Stimulated activated CD8-positive, alpha-beta memory T cell treated with anti-CD3 and anti-CD28 coated beads, Interleukin-4, amount 100 ng/mL, for 48 hours (primary cell): ENCODE measurements at places on chromosomes 4 and X.

DNA sequence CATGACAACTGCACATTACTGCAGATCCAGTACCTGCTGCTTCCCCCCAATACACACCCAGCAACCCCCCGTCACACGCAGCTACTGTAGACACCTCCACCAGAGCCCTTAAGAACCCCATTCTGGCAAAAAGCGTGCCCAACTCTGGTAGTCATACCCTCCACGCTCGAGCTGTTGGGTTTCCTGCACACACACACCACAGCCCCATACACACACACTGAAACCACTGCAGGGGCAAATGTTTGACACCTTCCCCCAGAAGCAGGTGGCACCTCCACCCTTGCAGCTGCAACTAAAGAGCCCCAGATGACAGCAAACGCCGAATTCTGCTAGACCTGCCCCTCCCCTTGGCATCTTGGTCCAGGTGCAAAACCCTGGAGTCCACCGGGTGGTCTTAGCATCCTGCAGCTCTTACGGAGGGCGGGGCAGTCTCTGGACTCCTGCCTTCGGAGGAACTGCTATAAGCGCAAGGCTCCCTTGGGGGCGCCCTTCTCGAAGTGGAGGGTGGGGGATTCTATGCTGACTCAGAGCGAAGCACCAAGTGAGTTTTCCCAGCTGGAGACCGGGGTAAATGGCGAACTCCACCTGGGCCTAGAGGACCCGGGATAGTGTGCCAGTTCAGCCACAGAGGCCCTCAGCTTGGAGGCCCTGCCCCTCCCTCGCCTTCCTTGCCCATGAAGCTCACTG lies 1.5 kb downstream of the FRMPD3 start:
- peak; percentile 35 for DNase-seq

DNA sequence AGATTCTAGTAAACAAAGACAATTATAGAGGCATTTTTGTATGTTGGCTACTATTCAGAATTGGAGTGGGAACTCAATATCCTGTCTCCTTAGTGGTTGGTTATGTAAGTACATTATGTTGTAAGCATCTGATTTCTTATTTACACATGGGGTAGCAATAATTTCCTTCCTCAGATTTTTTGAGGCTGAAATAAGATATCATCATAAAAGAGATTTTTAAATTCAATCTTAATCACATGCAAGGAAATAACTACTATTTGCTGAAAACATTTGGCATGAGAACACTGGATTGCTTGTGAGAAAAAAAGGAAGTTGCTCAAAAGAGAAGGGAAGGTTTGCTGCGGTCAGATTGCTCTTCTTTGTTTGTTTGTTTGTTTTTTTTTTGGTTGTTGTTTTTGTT lies 437.7 kb upstream of the HS3ST1 start:
- DNase-seq, result no peak

DNA sequence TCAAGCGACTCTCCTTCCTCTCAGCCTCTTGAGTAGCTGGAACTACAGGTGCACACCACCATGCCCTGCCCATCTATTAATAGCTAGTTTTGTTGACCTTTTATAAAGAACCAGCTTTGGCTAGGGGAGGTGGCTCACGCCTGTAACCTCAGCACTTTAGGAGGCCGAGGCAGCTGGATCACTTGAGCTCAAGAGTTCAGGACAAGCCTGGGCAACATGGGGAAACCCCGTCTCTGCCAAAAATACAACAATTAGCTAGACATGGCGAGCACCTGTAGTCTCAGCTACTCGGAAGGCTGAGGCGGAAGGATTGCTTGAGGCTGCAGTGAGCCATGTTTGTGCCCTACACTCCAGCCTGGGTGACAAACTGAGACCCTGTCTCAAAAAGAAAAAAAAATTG lies 2.7 kb downstream of the TKTL1 start:
- no peak for DNase-seq

- DNase-seq, result peak; percentile 20
Observed at GRCh38 chrX:37813570-37813969, 33.7 kb downstream of the CYBB start.

GRCh38 chrX:47484885-47485284 lies 1.9 kb upstream of the ZNF41 start:
- no peak for DNase-seq

DNA sequence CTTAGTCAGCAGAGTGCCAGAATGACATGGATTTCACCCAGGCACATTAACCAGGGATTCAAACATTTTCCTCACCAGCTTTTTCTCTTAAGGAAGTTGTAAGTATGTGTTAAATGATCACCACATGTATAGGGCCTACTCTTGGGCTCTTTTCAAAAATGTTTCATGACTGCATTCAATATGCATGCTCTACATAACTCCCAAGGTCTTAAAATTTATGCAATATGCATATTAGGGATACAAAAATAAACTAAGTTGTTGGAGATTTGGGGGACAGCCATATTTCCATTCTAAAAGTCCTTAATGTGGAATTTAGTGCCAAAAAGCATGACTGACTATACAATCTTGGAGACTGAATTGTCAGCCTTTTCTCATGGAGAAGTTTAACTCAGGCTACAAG lies 25.0 kb upstream of the TRPC5OS start:
- DNase-seq, result no peak

DNA sequence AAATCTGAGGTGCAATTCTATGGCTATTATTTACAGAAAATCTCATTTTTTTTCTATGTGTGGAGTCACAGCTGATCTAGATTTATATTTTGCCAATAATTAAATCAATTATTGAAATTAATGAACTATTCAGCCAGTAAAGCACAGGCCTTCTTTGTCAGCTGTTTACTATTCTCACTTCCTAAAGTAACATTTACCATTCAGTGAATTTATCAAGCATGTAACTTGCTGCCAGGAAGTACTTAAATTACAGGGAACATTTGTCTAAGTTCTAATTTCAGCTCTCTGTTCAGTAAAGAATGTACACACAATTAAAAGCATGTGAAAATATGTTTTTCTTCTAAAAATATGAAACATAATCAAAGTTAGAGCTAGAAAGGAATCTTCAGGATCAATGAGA lies 79.3 kb downstream of the DTHD1 start:
- no peak for DNase-seq

- no peak for DNase-seq
Observed at GRCh38 chr4:28973587-28974350, 1746.4 kb upstream of the PCDH7 start.

GRCh38 chrX:18797141-18797540 lies 89.7 kb downstream of the PPEF1 start:
- DNase-seq, result no peak

GRCh38 chr4:167623241-167623572 lies 388.9 kb upstream of the SPOCK3 start:
- DNase-seq, result no peak

GRCh38 chr4:89929425-89930159 lies 34.9 kb downstream of the MMRN1 start:
- no peak for DNase-seq

DNA sequence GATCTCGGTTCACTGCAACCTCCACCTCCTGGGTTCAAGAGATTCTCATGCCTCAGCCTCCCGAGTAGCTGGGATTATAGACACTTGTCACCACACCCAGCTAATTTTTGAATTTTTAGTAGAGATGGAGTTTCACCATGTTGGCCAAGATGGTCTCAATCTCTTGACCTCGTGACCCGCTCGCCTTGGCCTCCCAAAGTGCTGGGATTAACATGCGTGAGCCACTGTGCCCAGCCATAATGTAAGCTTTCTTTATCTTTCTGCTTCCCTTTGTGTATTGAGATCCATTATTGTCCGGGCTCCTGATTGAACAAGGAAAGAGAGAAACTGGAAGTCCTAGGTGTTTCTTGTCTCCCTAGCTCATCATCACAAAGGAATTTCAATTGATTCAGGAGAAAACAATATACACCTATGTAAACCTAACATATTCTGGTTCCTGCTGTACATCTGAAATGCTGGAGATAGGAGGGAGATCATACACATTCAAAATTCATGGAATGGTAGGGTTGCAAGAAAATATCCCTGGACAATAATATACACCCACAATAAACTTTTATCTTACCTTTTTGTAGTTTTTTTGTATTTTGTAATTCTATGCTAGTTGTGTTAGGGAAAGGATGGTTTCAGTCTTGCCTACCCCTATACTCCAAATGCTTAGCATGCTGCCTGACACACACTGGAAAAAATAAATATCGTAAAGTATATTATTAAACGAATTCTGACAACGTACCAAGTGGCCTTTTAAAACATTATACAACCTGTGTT lies 194.4 kb upstream of the HS3ST1 start:
- DNase-seq, result no peak

GRCh38 chr4:14596437-14596836 lies 405.8 kb upstream of the CPEB2 start:
- no peak for DNase-seq

DNA sequence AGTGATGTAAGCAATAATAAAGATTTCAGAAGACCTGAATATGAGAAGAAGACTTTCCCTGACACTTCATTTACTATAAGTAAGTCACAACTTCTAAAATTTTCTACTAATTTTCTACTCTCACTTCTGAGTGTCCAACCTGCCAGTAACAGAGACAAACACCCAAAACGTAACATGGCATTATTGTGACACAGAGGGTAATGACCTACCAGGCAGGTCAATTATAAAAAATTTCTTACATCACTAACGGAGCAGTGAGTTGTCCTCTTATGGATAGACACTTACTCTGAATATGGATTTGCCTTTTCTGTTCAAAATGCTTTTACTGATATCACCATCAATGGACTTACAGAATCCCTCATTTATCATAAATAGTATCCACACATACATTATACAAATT lies 405.9 kb upstream of the MAGEB16 start:
- no peak for DNase-seq

GRCh38 chr4:108556588-108557200 lies 63.7 kb upstream of the RPL34 start:
- DNase-seq, result no peak

DNA sequence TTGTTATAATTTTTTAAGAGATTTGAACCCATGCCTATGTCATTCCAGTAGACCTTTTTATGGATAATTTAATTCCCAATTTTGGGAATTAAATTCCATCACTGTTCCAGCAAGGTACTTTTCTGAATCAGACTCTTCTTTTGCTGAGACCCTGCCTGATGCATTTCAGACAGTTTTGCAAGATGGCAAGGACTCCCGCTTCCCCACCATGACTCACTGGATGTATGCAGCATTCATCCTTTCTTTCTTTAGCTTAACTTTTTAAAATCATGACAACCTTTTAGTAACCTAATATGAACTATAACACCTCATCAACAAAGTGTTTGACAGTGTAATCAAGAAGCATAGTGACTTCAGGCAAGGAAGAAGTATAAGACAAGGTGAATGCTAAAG lies 178.1 kb upstream of the LEF1 start:
- no peak for DNase-seq

- peak; percentile 4 for DNase-seq
Observed at GRCh38 chr4:2341261-2341841, 77.1 kb downstream of the ZFYVE28 start.

- peak; percentile 58 for DNase-seq
Observed at GRCh38 chr4:1792832-1793495, at the start of gene FGFR3. Gene FGFR3, plus strand, starts transcription at chr4:1793293. Its CDS starts 642 bp downstream, at chr4:1793935.

DNA sequence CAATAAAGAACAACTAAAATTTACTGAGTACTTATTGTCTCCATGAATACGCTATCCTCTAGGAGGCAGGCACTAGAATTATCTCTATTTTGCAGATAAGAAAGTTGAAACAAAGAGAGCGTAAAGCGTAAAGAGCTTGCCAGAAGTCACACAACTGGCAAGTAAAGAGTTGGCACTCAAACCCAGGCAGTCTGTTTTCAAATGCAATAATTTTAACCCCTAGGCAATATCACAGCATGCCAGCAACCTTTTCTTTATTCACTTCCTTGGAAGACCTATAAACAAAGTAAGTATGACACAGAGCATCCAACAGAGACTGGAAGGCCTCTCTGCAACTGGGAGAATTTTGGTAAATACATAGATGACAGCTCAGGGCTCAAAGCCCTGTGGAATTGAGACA lies 23.2 kb upstream of the AMELX start:
- no peak for DNase-seq

DNA sequence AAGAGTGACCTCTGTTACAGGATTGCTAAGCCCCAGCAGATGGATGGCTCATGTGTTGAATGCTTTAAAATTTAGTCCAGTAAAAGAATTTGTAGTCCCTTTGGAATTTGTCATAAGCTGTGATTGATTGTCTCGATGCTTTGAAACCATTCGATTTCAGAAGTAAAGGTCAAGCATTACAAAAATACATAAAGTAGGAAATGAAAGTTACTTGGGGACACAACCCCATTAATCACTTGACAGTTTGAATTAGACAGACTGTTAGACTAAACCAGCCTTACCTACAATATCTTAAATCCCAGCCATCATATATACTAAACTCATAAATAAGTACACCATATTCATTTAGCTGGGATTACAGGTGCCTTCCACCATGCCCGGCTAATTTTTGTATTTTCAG lies 6.6 kb downstream of the REST start:
- no peak for DNase-seq

DNA sequence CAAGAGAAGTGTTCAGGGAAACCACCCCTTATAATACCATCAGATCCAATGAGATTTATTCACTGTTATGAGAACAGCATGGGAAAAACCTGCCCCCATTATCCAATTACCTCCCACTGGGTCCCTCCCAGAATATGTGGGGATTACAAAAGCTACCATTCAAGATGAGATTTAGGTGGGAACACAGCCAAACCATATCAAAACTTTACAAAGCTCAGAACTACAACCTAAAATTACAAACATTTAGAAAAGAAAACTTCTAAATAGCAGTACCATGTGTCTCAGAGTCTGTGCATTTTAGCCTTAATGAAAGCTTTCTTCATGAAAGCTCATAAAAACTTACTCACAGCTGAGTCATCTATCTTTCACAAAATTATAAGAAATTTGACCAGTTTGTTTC lies 1442.8 kb upstream of the PCDH7 start:
- no peak for DNase-seq

- no peak for DNase-seq
Observed at GRCh38 chr4:61514991-61515390, 314.9 kb downstream of the ADGRL3 start.

GRCh38 chr4:163395055-163395454 lies 51.4 kb downstream of the NPY5R start:
- DNase-seq, result no peak

- peak; percentile 77 for DNase-seq
Observed at GRCh38 chrX:40097504-40098263, at the start of gene BCOR. Gene BCOR, minus strand, starts transcription at chrX:40097958. Its CDS starts 20,029 bp downstream, at chrX:40077929.

- DNase-seq, result no peak
Observed at GRCh38 chrX:2523911-2524310, 23.1 kb upstream of the DHRSX start.

- peak; percentile 80 for DNase-seq
Observed at GRCh38 chr4:15756361-15756861, 21.7 kb upstream of the CD38 start.

DNA sequence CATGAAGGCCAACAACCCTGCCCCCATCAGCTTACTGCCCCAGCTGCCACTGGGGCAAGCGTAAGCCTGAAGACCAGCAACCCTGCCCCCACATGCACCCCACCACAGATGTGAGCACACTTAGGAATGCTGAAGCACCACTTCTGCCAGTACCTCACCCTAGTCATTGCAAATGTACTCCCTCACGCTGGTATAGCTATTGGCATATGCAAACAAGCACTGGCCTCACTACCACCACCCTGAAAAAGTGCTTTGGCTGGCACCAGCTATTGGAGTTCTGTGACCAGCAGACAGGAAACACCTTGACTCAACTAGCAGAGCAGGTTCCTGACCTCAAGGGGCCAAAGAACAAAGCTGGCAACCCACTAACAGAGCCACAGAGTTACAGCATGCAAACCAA lies 534.4 kb upstream of the POU3F4 start:
- DNase-seq, result no peak

GRCh38 chr4:15649914-15650545 lies 5.1 kb downstream of the FBXL5 start:
- peak; percentile 54 for DNase-seq

- DNase-seq, result no peak
Observed at GRCh38 chr4:80035336-80035735, 37.7 kb downstream of the ANTXR2 start.
